ENCODE measurements at places on chromosomes 3 and 15.

DNA sequence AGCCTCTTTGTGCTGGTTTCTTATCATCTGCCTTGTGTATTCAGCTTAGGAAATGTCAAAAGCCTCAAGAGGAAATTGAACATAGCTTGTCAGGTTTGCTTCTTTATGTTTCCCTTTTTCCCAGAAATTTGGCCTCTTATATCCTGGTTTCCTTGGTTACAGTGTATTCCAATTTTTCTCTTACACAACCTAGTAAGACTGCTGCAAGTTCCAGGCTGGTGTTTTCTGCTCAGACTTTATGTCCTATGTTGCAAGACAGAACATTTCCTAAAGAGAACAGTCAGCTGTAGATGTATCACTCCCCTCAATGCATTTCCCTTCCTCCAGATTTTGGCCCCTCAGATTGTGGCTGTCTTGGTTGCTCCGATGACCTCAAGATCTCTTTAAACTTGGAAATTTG, 102.5 kb downstream of the SH3GL3 start:
- no peak for DNase-seq

DNA sequence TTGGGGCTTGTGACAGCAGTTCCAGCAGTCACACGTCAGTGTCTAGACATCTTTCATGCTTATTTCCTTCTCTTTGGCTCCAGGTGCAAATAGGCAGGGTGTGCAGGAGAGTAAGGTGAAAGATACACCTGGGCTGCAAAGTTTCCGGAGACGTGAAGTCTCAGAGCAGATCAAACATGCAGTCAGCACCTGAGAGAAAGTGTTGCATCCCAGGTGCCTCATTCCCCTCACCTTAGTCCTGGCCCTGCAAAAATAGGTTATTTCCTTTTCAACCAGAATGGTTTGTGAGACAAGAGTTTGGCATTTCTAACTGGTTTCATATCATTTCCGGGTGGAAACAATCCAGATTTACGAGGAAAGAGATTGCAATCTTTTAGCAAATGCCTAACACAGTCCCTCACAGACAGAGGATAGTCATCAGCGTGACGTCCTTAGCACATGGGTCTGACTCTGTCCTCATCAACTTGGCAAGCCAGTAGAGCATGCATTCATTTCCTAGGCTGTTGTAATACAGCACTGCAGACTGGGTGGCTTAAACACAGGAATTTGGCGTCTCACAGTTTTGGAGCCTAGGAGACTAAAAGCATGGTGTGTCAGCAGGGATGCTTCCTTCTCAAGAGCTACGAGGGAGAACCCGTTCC, 58.2 kb upstream of the ARRDC4 start:
- no peak for DNase-seq

DNA sequence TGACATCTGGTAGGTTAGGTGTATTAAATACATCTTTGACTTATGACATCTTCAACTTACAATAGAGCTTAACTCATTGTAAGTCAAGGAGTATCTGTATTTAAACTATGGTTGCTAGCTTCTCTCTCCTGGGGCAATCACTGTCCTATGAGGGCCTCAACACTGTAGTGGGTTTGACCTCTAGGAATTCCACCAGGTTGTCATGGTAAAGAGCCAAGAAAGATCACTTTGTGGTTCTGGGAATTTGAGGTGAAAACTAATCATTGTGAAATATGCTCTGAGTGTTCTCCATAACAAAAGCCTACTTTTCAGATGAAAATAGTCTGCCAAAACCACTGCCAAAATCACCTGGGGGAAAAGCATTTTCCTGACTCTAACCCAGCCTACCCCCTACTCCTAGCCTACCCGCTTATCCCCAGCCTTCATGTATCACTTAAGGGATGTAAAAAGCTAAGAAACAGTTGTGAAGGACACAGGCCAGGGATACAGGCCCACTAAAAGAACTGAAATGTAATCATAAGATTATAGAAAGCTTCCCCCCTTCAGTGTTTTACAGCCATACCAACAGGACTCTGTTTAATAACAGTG, 723.8 kb downstream of the MECOM start:
- DNase-seq = no peak

DNA sequence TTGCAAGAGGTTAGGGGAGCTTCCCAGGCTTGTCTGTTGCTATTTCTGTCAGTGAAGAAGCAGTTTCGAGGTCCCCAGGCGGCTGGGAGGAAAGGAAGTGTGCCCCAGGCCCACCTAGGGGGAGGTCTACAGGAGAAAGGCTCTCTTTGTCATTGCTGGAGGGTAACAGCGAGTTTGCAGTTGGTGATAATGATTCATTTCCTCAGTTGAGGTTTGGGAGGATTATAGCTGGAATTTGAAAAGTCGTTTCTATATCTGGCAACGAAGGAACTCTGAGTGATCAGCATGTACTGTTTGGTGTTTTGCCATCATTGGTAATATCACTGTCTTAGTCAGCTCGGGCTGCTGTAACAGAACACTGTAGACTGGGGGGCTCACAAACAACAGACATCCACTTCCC, 65.5 kb upstream of the UBE3A start:
- DNase-seq = no peak

- DNase-seq = no peak
These were observed 727.7 kb upstream of the NECTIN3 start for GRCh38 chr3:110343945-110344344.

DNA sequence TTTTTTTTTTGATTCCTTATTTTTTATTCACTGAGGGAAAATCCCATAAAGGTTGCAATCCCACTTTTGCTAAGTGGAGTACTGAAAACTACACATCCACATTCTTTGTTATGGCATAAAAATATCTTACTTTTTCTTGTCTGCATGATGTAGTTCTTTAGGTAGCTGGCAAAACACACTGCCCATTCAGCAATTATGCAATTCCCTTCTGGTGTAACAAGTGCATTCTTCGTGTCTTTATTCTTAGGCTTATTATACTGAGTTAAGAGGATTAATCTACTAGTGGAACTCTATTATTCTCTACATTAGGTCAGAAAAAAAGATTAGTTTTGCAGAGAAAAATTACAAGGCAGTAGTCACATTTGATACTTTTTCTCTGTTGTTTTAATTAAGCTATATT, 403.8 kb upstream of the GBE1 start:
- DNase-seq = no peak

DNA sequence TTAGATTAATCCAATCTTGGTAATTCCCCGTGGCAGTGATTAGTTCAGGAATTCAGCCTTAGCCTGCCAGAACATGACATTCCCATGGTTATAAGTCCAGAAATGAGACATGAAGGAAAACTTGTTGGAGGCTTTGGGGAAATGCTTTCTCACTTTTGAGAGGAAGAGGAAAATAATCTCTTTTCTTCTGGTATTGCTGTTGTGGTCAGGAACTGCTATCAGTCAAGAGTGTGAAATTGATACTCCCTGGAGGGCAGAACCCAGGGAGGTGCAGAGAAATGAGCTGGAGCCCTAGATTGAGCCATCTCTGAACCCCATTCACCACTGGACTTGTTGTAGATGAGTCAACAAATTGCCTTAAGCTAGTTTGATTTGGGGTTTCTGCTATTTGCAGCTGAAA, 38.6 kb upstream of the APH1B start:
- no peak for DNase-seq

DNA sequence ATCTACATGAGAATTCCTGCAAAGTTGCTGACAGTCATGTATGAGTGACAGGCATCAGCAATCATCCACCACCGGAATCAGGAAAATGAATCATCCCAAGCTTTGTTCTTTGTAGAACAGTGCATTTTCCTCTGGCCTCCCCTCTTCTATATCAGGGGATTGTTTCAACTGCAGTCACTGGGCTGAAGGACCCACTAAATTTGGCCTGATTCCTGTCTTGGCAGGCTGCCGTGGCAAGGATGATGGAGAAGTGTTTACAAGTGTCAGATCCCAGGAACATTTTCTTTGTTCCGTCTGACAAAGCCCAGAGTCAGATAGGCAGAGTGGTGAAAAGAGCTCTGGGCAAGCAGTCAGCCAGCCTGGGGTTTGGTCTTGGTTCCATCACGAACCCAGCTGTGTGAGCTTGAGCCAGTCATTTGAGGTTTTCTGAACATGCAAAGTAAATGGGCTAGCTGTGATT, 175.1 kb upstream of the TSC22D2 start:
- DNase-seq = peak; percentile 75

DNA sequence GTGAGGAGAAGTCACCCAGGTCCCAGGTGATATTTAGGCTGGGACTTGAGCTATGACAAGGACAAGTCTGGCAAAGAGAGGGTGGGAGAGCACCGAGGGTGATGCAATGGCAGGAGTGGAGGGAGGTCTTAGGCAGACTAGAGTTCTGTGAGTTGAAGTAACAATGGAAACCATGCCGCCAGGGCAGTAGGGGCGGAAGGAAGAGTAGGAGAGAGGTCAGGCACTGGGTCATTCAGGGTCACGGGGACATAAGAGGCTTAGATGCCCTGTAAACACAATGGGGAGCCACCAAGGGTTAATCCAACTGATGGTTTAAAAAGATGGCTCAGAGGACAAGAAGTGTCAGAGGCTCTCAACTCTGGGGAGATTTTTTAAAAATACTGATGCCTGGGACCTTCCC, 199.7 kb upstream of the LRTM1 start:
- no peak for DNase-seq

- no peak for DNase-seq
These were observed 12.8 kb downstream of the SENP7 start for GRCh38 chr3:101500208-101500607.

DNA sequence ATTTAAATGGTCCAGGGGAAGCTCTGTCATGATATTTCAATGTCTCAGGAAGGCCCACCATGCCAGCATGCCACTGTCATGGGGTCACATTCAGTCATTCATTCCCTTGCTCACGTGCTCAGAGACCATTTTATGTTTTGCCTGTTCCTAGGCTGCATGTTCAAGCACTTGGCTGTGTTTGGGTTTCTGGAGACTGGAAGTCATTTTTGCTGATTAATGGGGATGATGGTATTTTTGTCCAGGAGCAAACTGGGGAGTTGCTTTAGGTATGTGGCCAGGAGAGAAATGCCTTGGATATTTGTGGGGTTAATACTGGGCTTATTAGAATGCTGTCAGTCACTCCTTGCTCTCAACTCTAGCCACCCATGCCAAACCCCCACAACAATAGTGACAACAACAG, 303.5 kb downstream of the PTPRG start:
- no peak for DNase-seq

Data from DMS79 (cell line).